ENCODE measurements at places on chromosomes 7 and 10. TPM values are rescaled to one million over a fixed set of nuclear protein-coding genes. Genes with fewer than 3 reads are reported as not detected.

DNA sequence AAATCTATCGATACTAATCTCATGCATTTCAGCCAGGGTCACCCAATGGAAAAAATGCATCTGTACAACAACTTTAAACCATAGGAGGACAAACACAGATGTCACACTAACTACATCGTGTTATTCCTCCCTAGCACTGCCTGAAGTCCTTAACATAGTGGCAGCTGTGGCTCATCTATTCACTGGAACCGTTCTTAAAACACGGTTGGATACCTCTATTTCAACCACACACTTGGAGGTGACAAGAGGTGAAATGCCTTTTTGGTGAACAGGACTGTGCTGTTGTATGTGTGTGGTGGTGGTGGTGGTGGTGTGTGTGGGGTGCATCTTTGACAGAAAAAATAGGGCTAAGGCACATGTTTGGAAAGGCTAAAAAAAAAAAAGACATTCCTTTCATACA lies 93.1 kb downstream of the NRP1 start:
- DNase-seq, result no peak

GRCh38 chr10:132542086-132542775 lies 4.6 kb downstream of the INPP5A start:
- DNase-seq, result no peak

- no peak for DNase-seq
These were observed 24.5 kb upstream of the C1GALT1 start for GRCh38 chr7:7157887-7158271.

Gene EBLN1
- not detected for total RNA-seq

DNA sequence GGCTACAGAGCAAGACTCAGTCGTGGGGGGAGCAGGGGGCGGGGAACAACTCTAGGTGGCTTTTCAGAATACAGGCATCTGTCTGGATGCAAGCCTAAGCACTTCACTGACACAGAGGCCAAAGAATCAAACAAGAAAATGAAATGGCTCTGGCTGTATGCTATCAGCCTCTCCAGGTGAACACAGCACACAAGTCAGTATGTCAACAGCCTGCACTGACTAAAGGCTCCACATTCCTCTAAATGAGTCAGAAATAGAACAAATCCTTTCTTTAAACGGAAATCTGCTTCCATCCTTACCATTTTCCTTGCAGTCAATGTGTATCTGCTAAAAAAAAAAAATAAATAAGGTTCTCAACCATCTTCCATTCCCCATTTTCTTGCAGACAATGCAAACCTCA lies 88.3 kb downstream of the ARMH3 start:
- DNase-seq, result no peak

All from endothelial cell (in vitro differentiated cells).